ENCODE measurements at places on chromosomes 2 and 18.

- peak; percentile 99 for DNase-seq
These were observed at the start of gene TSN for GRCh38 chr2:121755237-121756111. Gene TSN, plus strand, starts transcription at chr2:121755651. Its CDS starts 129 bp downstream, at chr2:121755780.

- DNase-seq, result peak; percentile 87
These were observed 166.2 kb downstream of the PHLPP1 start for GRCh38 chr18:62881509-62882016.

DNA sequence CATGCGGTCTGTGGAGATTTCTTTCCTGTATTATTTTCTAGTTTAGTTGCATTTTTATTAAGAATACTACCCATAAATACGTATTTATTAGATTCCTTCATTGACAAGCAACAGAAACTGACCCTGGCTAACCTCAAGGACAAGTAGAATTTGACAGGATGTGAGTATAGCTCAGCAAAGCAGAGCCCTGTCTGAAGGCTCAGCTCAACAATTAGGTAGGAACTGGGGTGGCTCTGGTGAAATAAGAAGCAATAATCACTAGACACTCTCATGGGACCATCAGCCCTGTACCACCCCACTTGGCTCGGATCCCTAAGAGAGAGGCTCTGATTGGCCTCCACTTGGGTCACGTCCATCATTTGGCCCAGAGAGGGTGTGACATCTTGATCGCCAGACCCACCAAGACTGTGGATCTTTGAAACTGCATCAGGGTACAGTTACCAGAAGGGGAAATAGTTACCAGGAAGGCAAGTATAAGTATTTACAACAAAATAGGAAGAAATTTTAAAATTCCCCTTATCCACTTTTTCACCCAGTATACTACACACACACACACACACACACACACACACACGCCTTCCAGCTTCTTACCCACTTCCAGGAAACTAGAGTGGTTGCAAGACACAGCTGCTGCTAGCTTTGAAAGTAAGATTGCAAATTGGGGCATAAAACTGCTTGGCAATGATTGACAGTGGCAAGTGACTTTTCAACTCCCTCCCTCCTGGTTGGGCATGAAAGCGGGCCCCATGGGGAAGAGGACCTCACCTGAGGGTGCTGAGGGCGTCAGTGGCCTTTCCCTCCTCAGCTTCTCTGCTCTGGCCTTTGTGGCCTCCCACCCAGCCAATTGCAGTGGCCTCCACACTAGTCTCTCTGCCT lies 41.8 kb downstream of the KCTD18 start:
- DNase-seq, result no peak

DNA sequence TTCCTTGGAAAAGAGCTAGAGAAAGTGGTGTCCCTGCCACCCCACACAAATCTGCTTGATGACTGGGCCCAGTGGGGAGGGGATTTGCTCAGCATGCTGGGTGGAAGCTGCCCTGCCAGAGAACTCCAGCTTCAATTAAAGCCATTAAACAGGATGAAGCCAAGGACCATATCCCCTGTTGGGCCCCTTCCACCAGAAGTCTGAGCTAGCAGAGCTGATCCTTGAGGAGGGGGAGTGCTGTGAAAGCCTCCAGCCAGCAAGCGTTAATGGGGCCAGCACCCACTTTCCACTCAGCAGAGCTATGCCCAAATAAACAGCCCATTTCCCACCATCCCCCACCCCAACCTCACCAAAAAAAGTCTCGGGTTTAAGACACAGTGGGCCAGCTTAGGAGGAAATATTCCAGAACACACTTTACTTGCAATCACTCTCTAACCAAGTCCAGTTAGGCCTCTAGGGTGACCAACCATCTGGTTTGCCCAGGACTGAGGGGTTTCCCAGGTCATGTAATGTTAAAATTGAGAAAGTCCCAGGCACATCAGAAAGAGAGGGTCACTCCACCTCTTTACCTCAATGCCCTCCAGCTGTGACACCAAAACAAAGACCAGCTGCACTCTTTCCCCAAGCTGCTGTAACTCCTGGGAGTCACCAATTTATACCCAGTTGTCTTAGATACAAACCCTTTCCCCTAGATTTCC lies 132.3 kb downstream of the FOXI3 start:
- no peak for DNase-seq

- DNase-seq, result no peak
These were observed 484.2 kb downstream of the PID1 start for GRCh38 chr2:228786901-228787300.

DNA sequence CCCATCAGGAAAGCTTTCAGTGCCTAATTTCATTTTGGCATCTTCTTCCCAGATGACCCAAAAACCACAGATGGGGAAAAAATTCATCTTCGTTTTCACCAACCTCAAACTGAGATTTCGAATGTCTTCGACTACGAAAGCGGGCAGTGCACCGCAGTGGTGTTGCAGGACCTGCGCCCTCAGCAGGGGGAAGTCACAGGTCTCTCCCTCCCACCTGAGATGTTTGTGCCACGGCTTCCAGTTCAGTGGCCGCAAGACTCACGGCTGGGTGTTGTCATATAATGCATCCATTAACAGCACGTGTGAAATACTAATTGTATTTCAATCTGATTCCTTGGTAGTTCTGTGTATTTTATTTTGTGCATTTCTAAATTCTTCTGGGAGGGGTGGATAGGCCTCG lies 66.2 kb upstream of the SALL3 start:
- DNase-seq, result no peak

DNA sequence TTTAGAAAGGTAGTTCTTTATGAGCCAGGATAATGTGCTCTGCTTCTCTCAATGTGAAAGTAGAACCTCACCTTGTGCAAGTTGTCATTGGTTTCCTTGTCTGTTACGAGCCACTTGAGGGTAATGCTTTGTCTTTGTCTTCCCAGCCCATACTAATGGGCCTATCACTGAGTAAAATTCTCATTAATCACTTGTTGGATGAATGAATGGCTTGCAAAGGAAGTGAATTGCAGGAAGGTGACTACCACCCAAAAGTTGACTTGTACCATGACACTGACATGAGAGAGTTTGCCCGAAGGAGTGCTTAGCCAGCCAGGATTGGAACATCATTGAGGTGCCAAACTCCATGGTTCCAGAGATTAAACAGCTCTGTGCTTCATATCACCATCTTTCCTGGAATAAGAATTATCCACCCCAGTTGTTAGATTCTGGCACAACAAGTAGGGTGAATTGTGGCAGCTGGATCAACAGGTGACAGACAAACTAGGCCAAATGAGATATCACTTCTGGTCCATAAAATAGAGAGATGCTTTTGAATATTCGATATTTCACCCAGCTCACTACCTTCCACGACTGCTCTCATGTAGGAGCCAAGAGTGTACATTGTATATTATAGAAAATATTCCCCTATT lies 20.5 kb upstream of the CD28 start:
- DNase-seq, result peak; percentile 13

DNA sequence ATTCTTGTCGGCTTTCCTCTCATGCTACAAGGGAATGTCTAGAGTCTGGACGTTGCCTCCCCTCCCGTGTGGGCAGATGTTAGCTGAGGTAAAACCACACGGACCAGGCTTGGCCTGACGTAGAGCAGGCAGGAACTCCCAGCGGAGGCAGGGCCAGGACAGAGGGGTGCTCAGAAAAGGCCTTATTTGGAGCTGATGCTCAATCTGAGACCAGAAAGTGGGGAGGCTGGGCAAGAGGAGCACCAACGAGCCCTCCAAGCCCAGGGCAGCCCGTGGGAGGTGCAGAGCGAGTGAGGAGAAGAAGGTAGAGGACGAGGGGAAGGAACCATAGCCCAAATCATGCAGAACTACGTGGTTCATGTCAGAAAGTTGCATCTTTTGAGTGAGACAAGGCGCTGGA lies 9.0 kb downstream of the TEX51 start:
- DNase-seq, result no peak

DNA sequence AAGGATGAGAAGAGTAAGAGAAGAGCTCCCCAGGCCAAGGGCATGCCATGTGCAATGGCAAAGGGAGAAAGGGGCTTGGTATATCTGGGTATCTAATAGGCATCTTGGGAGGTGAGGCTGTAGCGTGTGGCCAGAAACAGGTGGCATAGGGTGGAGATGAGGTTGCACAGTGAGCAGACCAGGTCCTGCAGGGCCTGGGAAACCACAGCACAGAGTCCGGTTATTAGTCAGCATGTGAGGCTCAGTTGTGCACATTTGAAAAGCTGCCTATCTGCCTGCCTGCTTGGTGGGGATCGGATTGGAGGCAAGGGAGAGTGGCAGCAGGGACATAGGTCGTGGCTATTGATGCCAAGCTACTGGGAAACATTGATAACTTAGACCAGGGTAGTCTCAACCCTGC lies 190.6 kb downstream of the TPGS2 start:
- DNase-seq, result no peak

DNA sequence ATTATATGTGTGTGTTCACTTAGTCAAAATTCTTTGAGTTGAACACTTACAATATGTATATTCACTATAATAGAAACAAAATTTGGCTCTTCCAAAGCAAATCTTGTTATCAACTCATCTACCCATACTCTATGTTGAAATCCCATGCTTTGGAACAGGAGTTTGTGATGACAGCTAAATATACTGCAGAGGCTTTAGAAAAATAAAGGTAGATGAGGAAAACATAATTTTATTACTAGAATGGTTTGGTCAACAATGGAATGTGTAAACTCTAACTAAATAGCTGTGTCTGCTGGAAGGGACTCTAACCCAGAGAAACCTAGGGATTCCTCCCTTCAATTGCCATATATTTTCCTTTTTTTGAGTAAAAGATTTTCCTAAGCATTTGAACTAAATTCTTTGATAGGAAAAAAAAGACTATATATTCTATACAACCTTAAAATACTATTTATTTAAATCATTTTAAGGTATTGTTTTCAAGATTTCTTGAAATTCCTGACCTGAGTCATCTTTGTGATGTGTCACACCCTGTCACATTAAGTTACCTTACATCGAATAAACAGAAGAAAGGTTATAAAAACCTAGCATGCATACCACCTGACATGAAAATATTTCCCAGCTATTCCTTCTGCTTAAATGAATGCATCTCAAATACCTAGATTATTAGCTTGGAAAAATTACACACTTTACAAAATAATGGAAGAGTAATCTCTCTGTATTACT lies 175.5 kb downstream of the OTX1 start:
- DNase-seq, result no peak

- DNase-seq, result no peak
These were observed 158.2 kb upstream of the SALL3 start for GRCh38 chr18:78821396-78821795.

GRCh38 chr18:45619826-45620201 lies 4.5 kb downstream of the SLC14A2 start:
- DNase-seq, result no peak

GRCh38 chr2:85996591-85996990 lies 107.8 kb upstream of the ST3GAL5 start:
- no peak for DNase-seq

DNA sequence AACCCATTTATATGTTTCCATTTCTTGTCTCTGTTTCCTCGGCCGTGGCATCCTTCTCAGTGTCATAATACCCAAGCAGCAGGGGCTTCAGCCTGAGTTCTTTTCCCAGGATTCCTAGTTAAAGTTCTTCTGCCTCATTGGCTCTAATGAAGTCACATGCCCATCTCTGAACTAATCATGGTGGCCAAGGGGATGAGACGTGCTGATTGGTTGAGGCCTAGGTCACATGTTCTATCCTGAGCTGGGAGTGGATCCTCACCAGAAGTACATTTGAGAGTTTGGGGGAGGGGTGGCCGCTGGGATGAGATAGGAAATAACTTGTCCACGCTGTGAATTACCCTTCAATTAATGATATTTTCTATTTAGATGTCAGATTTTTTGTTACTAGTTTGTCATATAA lies 3.8 kb upstream of the UGT1A5 start:
- DNase-seq, result no peak

DNA sequence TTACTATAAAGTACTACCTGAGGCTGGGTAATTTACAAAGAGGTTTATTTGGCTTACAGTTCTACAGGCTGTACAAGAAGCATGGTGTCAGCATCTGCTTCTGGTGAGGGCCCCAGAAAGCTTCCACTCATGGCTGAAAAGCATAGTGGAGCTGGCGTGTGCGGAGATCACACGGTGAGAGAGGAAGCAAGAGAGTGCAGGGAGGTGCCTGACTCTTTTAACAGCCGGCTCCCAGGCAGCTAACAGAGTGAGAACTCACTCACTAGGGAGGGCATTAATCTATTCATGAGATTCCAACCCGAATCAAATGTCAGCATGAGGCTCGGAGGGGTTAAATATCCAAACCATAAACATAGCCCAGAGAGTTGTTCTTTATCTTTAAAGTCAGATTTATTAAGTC lies 117.3 kb downstream of the LDLRAD4 start:
- DNase-seq, result no peak

DNA sequence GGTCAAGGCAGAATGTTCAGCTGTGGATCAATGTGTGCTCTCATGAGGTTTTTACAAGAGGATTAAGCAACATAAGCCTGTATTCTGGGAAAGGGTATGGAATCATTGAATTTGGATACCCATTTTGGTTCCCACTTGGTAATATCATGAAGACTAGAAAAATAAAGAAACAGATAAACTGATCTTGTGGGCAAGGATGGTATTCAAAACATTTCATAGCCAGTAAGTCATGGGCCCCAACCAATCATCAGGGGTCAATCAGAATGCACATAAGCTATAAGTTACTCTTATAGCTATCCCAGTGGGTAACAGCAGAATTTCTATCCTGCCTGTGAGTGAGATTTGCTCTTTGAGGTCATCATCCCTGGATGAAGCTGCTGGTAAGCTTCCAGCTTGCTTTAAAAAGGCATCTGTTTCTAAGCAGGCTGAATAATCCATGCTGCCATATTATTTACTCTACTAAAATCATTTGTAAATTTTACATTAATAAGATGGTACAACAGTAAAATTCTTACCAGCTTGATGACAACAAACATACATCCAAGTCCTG lies 291.2 kb downstream of the RAD51AP2 start:
- DNase-seq, result no peak

- DNase-seq, result no peak
These were observed 283.3 kb upstream of the VWC2L start for GRCh38 chr2:214127571-214127970.

- DNase-seq, result peak; percentile 23
These were observed 276.5 kb upstream of the NRP2 start for GRCh38 chr2:205405752-205406151.

DNA sequence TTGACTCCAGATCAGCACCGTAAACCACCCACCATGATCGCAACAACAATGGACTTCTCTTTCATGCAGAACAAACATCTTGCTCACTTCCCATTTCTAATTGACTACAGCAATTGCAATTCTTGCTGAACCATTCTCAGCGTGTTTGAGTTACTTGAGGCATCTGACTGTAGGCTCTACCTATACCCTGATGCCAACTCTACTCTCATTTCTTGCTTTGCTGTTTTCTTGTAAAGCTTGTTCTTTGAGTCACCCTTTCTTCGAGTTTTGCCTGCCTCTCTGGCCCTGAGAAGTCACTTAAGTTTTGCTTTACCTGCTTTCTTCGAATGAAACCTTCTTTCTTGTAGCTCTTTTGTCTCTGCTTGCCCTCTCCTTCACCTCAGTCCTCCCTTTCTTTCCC lies 160.5 kb upstream of the RND3 start:
- DNase-seq, result no peak

All from Daoy (cell line).